Astrocyte (in vitro differentiated cells and primary cell): ENCODE measurements at places on chromosomes 12 and 14. TPM values are rescaled to one million over a fixed set of nuclear protein-coding genes. Genes with fewer than 3 reads are reported as not detected.

Gene KRT79
- total RNA-seq: 0.50 and 0.82 TPM in 2 replicates

Gene MORN3
- total RNA-seq: 0.36 and 0.70 TPM in 2 replicates

GRCh38 chr12:45553204-45553603 lies 176.3 kb upstream of the ARID2 start:
- no peaks in the 10 kb centered on the region for H3K27me3 ChIP-seq
- H3K27ac ChIP-seq: no peak overlapping the region
- no peak overlapping the region for H3K4me3 ChIP-seq
- no peaks in the 10 kb centered on the region for H3K4me1 ChIP-seq
- no peaks in the 10 kb centered on the region for H3K36me3 ChIP-seq

GRCh38 chr12:104569346-104570173 lies 112.8 kb downstream of the CHST11 start:
- H3K4me3 ChIP-seq: no peak overlapping the region
- no peaks in the 10 kb centered on the region for H3K36me3 ChIP-seq
- no peak overlapping the region for H3K27ac ChIP-seq
- no peaks in the 10 kb centered on the region for H3K27me3 ChIP-seq
- H3K4me1 ChIP-seq: peaks cover 6% of the 10 kb centered on the region
- DNase-seq: no peak
